ENCODE measurements at places on chromosomes 1 and 21.

DNA sequence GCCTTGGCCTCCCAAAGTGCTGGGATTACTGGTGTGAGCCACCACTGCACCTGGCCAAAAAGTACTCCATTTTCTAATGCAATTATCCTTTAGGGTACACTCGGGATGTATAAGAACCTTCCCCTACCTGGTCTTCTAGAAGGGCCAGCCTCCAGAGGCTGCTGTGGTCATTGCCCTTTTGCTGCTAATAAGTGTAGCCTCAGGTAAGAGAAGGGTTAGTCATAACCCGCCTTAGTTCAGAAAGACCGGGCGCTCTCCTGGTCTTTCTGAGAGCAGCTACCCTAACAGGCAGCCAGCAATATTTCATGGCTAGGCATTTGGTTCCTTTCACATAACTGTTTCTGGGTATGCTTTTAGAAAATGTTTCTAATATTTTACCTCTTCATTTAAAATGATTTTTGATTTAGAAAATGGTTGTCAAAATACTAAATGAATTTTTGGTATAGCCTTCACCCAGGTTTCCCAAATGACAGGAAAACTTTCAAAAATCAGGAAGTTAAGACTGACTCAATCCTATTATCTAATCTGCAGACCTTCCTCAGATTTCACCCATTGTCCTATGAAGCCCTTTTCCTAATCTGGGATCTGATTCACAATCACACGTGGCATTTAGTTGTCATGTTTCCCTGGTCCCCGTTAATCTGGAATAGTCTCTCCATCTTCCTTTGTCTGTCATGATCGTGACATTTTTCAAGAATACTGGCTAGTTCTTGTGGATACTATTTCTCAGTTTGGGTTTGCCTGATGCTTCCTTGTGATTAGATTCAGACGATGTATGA lies 479.0 kb downstream of the SIPA1L2 start:
- no peak for DNase-seq

GRCh38 chr1:201025571-201026002 lies 2.1 kb upstream of the KIF21B start:
- DNase-seq: peak; percentile 68

GRCh38 chr1:21530368-21531016 lies 21.3 kb downstream of the ALPL start:
- DNase-seq: no peak

GRCh38 chr1:179865377-179865776 lies 12.2 kb downstream of the TOR1AIP2 start:
- no peak for DNase-seq

- peak; percentile 18 for DNase-seq
Observed at GRCh38 chr1:78830321-78830720, 176.2 kb downstream of the ADGRL4 start.

- no peak for DNase-seq
Observed at GRCh38 chr1:61167309-61167708, 84.9 kb downstream of the NFIA start.

DNA sequence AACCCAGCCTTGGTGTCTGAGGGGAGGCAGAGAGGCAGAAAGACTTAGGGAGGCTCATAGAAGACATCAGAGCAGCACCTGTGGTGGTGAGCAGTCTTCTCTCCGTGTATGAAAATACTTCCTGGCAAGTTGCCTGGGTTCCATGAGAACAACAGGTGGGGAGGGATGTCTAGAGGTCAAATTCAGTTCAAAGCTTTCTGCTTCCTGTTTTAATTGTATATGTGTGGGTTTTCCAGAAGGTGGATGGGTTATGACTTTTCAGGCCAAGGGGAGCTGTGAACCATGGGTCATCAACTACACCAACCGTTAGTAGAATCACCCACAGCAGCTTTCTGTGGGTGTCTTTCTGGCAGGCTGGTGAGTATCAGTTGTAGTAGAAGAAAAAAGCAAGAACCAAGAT lies 4.1 kb upstream of the FCRL2 start:
- no peak for DNase-seq

DNA sequence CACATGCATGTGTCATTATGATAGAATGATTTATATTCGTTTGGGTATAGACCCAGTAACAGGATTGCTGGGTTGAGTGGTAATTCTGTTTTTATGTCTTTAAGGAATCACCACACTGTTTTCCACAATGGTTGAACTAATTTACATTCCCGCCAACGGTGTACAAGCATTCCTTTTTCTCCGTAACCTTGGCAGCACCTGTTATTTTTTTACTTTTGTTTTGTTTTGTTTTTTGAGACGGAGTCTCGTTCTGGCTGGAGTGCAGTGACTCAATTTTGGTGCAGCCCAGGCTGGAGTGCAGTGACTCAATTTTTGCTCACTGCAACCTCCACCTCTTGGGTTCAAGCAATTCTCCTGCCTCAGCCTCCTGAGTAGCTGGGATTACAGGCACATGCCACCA lies 8.5 kb upstream of the S100B start:
- no peak for DNase-seq

DNA sequence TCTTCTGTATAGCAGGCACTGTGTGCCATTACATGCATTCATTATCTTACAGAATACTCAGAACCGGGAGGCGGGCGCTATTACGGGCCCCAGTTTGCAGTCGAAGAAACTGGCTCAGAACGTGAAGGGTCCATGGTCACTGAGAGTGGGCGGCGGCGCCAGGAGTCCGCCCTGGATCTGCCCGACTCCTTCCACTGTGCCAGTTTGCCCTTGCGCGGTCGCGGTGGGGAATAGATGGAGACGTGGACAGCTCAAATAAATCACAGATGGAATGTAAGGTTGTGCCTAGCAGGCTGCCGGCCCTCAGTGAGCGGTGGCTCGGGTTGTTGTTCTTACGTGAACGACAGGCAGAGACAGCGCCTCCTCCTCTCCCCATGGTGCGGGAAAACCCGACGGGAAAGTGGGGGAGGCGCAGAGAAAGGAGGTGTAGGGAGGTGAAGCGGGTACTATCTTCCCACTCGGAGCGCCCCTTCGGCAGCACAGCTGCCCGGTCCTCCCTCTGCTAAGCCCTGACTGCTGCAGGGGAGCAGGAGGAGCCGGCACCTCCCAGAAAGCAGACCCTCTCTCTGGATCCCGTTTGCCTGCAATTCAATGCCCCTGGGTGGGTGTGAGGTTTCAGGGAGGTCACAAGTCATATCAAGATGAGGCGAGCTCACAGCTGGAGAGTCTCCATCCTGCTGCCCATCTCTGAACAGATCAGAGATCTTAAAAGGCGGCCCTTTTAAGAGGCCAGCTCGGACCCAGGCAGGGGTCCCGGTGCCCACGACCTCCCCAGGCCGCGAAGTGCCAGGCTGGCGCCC lies 1.1 kb downstream of the COL9A2 start:
- DNase-seq: no peak

DNA sequence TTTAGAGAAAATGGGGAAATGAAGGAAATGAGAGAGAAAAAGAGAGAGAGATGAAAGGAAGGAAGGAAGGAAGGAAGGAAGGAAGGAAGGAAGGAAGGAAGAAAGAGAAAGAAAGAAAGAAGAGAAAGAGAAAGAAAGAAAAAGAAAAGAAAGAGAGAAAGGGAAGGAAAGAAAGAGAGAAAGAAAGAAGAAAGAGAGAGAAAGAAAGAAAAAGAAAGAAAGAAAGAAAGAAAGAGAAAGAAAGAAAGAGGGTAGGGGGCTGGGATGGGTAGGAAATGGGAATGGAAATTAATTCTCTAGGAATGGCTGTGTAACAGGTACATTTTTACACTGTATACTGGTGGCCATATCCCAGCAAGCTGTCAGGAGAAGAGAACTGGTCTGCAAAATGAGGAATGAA lies 4.3 kb upstream of the SH2D1B start:
- no peak for DNase-seq

- DNase-seq: peak; percentile 82
Observed at GRCh38 chr1:6424619-6425593, at the start of gene ESPN. Gene ESPN, plus strand, starts transcription at chr1:6424776. Its CDS starts 180 bp downstream, at chr1:6424956.

All from iPS-NIHi11 (cell line).